Activated naive CD4-positive, alpha-beta T cell (primary cell): ENCODE measurements at places on chromosomes 4 and X.

DNA sequence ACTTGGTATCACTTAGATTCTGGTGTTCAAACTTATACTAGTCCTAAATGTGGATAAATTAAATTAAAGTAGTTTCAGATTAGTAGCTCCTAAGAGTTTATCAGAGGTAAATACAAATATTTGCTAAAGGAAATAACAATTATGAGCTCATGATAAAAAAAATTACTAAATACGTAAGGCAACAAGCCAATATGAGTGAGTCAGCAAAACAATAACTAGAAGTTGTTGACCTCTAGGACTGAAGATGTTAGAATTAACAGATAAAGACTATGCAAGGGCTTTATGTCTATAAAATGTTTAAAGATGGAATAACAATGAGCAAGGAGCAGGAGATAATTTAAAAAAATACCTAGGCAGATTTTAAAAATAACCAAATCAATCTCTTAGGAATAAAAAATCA, 195.8 kb downstream of the CLCN4 start:
- no peak for DNase-seq

- DNase-seq: no peak
Observed at GRCh38 chr4:185941461-185941860, 127.5 kb upstream of the TLR3 start.

GRCh38 chr4:1538096-1538410, 131.8 kb upstream of the NKX1-1 start:
- no peak for DNase-seq

- DNase-seq: no peak
Observed at GRCh38 chr4:39559626-39560025, 32.4 kb upstream of the UGDH start.

DNA sequence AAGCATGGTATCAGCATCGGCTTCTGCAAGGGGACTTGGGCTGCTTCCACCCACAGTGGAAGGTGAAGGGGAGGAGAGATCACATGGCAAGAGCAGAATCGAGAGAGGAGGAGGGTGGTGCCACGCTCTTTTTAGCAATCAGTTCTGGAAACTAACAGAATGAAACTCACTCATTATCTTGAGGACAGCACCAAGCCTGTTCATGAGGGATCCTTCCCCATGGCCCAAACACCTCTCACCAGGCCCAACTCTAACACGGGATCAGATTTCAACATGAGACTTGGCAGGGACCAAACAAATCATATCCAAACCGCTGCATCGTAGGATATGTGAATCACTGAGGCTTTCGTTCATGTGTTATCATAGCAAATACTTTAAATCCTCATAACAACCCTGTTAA, 125.5 kb downstream of the GPC3 start:
- no peak for DNase-seq

- DNase-seq: no peak
Observed at GRCh38 chr4:95355021-95355420, 193.8 kb downstream of the UNC5C start.

GRCh38 chr4:87092389-87093141, 127.9 kb downstream of the KLHL8 start:
- DNase-seq: no peak

DNA sequence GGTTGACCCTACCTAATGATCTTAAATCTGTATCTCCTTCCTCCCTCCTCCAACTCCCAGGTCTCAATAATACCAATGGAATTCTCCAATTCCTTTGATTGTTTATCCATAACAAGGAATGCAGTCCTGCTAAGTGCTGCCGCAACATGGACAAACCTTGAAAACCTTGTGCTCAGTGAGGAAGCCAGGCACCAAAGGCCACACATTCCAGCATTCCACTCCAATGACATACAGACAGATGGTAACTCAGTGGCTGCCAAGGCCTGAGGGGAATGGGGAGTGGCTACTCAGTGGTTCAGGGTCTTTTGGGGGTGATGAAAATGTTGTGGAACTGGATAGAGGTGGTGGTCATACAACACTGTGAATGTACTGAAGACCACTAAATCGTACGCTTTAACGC, 10.4 kb downstream of the HAUS7 start:
- no peak for DNase-seq
